ENCODE measurements at places on chromosomes 1 and 21.
A peak's percentile ranks its signal among the peaks of the same experiment; 100 is the strongest.

- no peak for DNase-seq
Measured at GRCh38 chr1:10973956-10974881, 38.2 kb upstream of the TARDBP start.

GRCh38 chr1:59396387-59396786 lies 99.5 kb downstream of the FGGY start:
- no peak for DNase-seq

DNA sequence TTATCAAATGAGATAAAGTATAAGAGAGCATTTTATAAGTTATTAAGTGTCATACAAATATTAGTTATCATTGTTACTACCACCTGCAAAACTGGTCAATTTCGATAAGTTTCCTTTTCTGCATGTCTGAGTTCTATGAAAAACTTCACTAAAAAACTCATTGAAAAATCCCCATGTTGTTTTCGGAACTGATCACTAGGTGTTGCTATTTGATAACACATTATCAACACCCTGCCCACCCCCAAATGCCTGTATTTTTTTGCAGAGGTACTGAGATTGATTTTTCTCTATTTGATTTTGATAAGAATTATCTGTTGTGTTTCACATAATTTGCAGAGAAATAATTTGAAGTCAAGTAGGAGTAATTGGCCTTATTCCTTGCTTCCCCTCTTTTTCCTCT lies 22.1 kb upstream of the DISP1 start:
- DNase-seq: no peak

DNA sequence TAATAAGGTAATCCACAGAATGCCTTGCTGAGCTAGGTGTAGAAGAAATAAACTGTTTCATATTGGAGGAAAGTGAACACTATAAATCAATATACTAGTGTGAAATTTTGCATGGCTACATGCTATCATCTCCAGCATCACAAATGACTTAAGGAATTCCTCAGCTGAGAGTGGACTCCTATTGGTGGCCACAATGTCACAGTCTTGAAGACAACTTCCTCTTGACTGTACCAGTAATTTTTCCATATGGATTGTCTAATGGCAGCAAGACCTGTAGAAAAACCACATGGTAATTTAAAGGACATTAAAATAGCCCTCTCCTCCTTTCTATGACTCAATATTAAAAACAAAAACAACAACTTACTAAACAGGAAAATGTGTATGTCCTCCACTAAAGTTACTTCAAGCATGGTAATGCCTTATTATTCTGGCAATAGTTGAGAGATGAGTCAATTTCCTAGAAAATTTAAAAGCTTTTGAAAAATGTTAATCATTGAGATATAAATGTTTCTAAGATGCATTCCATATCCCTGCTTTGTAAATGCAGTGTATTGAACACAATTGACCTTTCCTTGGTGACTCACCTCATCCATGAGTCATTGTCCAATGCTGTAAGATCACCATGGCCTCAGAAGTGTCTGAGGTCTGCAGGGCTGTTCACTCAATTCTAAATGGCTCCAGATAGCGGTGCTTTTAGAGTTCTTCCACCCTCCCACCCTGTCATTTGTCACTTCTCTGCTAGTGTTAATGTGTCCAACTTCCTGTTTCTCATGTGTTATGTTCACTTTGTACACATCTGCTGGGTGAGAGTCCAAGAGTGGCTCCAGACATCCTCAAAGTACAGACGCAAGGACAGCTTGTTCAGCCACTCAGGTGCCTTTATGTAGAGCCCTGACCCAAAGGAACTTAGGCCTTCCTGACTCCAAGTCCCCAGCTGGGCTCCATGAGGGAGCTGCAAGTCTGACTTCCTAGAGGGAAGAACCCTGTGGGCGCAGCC lies 32.8 kb upstream of the DNASE2B start:
- peak; percentile 16 for DNase-seq

DNA sequence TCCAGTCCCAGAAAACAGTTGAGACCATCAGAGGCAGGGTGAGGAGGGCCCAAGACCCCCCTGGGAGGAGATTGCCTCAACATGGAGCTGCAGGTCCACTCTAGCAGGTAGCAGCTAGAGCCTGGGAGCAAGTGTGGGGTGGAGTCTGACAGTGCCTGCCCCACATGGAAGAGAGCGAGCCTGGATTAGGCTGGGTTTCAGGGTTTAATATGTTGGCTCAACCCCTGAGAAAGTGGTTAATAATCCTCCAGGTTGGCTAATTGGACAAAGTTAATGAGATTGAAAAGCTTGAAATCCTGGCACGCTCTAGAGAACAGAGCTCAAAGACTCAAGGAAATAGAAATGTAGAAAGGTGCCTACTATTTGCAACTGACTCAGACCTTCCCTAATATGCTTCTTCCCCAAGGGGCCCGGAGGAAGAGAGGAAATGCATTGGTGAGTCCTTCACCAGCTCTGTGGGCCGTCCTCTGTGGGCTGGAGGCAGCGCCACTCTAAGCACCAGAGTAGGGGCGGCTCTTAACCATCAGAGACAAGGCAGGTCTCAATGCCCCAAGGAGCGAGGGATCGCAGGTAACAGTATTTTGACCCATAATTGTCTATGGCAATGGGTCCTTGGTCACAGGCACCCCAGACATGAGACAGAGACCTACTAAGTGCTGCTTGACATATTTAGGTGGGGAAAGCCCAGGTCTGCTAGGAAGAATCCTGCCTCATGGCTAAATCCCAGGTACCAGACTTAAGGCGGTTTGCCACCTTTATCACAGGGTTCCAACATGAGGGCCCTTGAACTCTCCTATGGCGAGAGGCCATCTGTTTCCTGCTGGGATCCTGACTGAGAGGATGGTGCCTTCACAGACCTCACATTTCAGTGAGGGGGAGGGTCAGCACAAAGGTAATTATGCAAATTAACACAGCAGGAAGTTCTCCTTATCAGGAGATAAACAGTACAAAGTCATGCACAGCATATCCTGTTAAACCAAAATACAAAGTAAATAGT lies 33.8 kb downstream of the RSPH1 start:
- no peak for DNase-seq

- no peak for DNase-seq
Measured at GRCh38 chr1:85295006-85295431, 18.6 kb upstream of the BCL10 start.

DNA sequence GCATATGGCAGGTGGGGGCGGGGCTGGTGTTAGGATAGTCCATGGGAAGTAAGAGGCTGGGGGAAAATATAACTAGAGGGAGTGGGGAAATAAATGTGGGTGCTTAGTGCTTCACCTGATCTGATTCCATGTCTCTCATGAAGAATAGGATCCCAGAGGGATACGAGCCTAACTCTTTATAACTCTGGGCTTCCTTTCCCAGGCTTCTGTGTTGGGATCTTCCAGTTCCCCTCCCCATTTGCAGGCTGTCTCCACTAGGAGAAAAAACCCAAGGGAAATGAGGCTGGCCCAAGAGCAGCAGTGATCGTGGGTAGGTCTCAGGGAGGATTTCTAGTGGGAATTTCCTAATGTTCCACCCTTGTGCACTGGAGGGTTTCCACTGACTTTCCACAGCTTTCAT lies 1.6 kb downstream of the KCNJ9 start:
- no peak for DNase-seq

DNA sequence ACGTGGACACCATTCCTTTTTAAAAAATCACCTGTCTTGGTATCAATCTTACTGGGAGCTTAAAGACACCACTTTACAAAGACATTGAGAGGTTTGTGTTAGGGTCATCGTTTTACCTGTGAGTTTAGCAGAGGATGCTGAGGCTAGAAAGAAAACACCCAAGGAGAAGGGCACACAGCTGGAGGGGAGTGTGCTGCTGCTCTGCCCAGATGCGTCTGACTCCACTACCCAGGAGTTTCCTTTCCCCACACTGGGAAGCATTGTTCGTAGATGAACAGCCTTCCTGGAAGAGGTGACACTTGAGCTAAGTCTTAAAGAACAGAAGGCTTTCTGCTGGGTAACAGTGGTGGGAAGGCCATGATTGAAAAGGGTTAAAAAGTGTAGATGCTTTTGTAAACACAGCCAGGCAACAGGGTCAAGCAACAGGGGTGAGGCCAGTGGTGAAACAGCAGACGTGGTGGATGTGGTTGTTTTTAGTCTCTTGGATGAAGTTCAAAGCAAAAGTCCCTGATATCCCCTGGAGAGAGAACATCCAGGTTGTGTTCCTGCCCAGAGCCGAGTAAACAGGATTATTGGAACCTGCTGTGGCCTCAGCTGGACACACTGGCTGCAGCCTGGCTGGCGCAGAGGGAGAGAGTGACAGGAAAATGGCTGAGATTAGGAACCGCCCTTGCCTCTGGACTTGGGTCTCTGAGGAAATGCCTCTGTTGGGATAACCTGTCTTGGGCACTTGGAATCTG lies 198.6 kb upstream of the JUN start:
- DNase-seq: no peak

- DNase-seq: no peak
Measured at GRCh38 chr1:228867108-228867950, 132.1 kb downstream of the RHOU start.

GRCh38 chr1:78060857-78061563 lies 15.2 kb downstream of the GIPC2 start:
- no peak for DNase-seq

- DNase-seq: no peak
Measured at GRCh38 chr1:83693427-83694126, 305.4 kb downstream of the TTLL7 start.

GRCh38 chr1:5751833-5752745 lies 240.1 kb downstream of the NPHP4 start:
- DNase-seq: no peak

DNA sequence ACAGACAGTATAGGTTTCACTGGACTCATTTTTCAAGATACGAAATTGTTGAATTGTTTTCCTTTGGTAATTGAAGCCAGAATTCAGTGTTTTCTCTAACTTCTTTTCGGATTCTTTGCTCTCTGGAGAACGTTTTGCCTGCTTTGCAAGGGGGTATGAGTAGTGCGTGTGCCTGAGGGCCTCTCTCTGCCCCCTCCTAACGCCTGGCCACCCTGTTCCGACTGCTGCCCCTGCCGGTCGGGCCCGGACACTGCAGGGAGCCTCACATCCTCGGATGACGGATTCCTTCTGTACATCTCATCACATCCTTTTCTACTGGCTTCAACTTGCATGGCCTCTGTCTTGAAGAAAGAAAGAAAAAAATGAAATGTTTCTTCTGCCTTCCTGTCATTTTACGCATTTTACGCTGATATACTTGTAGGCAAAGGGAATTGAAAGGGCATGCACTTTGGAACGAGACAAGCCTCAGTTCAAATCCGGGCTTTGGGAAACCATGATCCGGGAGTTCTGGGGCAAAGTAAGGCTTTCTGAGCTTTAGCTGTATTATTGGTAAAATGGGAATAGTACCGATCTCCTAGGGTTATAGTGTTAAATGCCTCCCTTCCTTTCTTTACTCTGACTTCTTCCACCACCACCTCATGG lies 65.1 kb downstream of the DISC1 start:
- no peak for DNase-seq

DNA sequence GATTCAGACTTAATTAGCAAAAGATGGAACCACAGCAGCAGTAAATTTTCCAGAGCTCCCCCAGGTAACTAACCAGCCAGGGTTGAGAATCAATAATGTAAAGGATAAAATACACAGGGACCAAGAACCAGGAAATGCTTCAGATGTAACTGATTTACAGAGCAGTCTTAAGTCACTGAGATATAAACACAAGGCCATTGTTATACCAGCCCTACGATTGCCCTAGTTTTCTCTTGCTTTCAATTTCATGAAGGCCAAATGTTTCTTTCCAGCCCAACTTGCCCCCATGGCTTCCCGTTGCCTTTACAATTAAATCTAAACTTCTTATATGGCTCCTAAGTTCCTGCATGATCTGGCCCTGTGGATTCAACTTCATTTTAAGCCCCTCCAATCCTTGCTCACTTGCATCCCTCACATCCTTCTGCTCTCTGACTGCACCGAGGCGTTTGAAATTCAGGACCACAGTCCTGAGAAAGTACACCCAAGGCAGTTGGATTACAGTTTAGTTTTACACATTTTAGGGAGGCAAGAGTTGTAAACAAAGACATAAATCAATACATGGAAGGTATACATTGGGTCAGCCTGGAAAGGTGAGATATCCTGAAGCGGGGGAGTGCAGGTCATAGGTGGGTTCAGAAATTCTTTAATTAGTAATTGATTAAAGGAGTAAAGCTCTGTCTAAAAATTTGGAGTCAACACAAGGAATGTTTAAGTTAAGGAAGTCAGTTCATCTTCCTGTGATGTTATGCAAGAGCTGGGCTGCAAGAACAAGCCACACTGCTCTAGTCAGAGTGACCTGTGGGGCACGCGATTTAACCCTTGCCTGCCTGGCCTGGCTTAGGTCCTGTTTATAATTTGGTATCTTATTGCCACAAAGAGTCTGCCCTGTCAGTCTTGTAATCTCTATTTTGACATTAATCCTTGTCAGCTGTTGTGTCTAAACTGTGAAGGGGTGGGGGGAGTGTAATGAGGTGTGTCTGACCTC lies 69.9 kb upstream of the COG2 start:
- DNase-seq: no peak

DNA sequence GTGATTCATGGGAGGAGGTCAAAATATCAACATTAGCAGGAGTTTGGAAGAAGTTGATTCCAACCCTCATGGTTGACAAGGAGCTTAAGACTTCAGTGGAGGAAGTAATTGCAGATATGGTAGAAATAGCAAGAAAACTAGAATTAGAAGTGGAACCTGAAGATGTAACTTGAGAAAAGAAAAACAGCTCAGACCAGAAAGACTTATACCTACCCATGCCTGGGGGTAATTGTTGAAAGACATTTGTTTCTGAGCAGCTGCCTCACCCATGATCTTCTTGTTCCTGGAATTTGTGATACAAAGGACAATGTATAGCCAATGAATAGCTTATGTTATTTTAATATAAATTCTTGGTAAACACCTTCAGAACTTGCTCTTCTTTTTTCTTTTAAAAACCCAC lies 128.6 kb downstream of the LRIG2 start:
- no peak for DNase-seq

DNA sequence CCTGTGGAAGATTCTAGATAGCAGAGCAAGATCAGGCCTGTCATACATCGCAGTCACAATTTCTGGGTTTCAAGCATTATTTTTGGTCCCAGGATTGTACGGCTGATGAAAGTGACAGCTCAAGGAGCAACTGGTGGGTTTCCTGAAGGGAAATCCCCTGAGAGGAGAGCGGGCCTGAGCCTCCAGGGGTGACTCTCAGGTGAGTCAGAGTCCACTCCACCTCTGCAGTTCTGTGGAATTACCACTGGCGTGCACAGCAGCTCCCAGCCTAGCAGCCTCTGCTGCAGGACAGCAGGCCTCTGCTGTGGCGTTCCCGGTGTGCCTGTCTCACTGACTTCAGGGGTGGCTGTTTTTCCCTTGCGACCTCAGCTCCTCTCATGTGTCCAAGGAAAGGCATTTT lies 24.4 kb downstream of the SLC66A1 start:
- DNase-seq: no peak

DNA sequence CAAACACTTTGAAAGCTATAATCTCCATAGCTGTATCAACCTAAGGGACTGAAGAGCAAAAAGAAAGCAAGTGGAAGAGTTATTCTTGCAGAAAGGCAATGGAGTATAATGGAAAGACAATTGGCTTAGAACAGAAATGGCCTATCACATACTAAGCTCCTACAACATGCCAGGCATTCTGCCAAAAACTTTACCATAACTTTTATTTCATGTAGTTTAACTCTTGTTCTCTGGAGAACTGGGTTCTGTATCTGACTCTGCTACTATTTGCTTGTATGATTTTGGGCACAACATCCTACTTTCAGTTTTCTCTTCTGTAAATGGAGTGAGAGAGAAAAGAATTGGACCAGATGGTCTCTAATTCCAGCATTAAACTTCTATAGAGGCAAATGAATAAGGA lies 449.1 kb downstream of the GPATCH2 start:
- DNase-seq: no peak

GRCh38 chr21:14058566-14058965 lies 152.2 kb downstream of the LIPI start:
- DNase-seq: no peak

All from CD4-positive, alpha-beta T cell treated with Interleukin-1 beta for 1 hour (primary cell).